DMS79 (cell line): ENCODE measurements at places on chromosomes 5 and 9.

DNA sequence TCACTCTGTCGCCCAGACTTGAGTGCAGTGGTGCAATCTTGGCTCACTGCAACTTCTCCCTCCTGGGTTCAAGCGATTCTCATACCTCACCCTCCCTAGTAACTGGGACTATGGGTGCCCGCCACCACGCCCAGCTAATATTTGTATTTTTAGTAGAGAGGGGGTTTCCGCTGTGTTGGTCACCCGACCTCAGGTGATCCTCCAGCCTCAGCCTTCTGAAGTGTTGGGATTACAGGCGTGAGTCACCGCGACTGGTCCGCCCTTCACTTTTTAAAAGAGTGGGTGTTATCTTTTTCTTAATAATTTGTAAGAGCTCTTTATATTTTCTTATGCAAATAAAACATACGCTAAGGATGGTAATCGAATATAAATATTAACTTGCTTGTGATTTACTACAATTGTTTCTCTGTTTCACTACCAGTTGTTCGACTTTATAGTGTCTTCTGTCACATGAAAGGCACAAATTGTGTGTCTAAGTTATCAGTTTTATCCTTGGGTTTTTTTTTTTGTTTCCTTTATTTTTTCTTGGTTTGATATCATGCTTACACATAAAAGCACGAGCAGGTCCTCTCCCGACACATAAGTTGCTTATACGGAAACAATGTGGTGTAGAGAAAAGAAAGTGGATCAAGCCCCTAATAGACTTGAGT, 1.9 kb upstream of the GPBP1 start:
- DNase-seq = no peak

GRCh38 chr9:129145841-129146292, 32.2 kb downstream of the IER5L start:
- DNase-seq = no peak

- no peak for DNase-seq
These were observed 64.1 kb downstream of the SLCO4C1 start for GRCh38 chr5:102231693-102232619.

- DNase-seq = peak; percentile 1
These were observed 372.0 kb upstream of the KIF2A start for GRCh38 chr5:61933787-61934626.

DNA sequence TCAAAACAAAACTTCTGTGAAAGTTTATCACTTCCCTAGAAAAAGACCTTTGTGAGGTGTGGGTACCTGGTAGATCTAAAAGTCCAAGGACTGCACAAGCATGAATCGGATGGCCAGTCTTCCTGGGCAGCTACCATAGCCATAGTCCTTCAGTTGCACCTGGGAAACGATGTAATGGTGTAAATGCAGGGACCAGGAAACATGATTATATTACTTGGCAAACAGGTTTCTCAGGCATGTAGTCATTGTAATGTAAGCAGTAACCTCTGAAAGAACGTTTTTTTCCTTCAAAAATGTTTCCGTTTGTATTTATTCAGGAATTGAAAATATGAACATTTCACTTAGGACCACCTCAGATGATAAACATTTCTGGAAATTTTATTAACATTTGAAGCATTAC, 433.4 kb downstream of the DTWD2 start:
- no peak for DNase-seq

DNA sequence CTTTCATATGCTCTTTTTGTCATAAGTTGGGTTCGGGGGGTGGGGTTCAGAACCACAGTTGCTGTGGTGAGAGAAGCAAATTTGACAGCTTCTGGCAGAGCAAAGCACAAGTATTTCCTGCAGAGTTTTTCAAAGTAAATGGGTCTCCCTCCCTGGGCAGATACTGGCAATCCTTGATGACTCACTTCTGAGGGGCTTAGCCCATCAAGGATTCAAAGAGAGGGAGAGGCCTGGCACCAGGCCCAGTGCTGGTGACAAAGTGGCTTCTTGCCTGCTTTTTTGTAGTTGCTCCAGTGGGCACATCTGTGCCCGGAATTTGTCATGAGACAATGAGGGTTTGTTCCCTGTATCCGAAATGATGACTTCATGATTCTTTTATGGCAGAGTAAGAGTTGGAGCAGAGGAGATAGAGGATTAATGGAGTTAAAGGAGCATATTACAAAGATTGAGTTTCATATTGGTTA, 46.6 kb upstream of the TNC start:
- peak; percentile 73 for DNase-seq

DNA sequence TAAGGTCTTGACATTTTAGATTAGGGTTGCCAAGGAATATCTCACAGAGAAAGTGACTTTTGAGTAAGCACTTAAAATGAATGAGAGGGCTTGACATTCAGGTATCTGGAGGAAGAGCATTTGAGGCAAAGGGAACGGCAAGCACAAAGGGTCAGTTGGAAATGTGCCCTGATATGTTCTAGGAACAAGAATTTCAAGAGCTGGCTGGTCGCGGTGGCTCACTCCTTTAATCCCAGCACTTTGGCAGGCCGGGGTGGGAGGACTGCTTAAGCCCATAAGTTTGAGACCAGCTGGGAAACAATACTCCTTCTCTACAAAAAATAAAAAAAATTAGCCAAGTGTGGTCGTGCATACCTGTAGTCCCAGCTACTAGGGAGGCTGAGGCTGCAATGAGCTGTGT, 16.5 kb downstream of the KIAA1958 start:
- DNase-seq = peak; percentile 5

DNA sequence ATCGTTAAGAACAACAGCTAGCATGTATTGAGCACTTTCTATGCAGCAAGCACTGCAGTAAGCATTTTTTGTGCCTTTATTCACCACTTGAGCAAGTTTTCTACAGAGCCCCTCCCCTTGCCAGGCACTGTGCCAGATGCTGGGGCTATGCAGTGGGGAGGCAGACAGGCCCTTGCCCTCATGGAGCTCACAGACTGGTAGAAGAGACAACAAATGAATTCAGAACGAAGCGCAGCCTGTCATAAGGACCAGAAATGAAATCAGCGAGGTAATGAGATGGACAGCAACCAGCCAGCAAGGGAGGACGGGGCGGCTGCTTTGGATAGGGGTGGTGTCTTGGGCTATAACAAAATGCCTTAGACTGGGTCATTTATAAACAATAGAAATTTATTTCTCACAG, 68.8 kb downstream of the C9orf50 start:
- DNase-seq = no peak

DNA sequence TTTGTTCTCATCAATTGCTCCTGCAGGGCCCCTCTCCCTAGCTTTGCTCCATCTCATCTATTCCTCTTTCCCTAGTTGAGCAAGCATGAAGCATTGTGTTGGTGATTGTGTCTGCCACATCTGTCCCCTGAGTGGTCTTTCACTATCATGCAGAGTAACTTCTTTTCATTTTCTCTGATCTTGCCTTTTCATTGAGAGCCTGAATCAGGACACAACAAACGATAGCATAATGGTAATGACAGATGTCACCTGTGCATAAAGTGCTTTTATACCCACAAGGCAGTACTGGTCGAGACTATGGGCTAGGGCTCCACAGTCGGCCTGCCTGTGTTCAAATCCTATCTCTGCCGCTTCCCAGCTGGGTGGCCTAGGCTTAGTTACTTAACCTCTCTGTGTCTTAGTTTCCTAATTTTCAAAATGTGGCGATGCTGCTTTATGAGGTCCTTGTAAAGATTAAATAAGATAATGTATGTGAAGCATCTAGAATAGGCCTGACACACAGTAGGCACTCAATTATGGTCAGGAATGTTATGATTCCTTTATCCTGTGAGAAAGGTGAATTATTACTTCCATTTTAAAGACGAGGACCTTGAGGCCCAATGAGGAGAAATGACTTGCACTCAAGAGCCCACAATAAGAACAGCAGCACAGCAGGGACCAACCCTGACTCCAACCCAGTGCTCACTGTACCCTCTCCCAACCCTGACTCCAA, 137.1 kb upstream of the ZNF618 start:
- DNase-seq = no peak

DNA sequence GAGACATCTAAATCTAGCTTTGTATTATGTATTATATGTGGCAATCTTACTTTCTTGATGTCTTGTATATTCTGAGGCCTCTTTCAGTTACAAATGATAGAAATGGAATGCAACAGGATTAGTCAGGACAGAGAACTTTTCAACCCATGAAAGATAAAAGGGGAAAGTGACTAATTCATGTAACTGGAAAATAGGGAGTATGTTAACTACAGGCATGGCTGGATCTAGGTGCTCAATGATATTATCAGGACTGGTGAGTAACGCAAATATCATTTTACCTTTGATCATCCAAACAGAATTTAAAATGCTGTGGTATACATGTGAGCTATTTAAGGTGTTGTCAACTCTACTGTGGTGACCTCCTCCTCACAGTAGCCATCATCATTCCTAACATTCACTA, 215.7 kb upstream of the GLRA1 start:
- no peak for DNase-seq

DNA sequence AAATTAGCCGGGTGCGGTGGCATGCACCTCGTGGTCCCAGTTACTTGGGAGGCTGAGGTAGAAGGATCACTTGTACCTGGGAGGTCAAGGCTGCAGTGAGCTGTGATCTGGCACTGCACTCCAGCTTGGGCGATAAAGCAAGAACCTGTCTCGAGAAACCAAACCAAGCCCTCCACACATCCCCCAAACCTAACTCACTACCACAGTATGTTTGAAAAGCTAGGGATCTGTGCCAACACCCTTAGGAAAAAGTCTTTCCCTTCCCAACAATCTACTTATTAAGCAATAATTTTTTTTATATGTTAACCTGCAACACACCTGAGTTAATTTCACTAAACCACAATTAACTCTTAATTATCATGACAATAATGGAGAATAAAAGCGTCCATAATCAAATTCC, 2.2 kb downstream of the UBTD2 start:
- DNase-seq = no peak

GRCh38 chr9:79623799-79624721, 52.3 kb downstream of the TLE4 start:
- DNase-seq = no peak

DNA sequence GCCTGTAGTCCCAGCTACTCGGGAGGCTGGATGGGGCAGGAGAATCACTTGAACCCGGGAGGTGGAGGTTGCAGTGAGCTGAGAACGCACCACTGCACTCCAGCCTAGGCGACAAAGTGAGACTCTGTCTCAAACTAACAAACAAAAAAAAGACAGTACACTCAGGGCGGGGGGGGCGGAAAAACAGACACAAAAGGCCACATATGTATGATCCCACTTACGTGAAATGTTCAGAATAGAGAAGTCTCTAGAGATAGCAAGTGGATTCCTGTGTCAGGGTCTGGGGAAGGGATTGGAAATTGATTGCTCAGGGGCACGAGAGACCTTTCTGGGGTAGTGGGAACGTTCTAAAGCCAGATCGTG, 9.0 kb upstream of the LCN1 start:
- DNase-seq = no peak

DNA sequence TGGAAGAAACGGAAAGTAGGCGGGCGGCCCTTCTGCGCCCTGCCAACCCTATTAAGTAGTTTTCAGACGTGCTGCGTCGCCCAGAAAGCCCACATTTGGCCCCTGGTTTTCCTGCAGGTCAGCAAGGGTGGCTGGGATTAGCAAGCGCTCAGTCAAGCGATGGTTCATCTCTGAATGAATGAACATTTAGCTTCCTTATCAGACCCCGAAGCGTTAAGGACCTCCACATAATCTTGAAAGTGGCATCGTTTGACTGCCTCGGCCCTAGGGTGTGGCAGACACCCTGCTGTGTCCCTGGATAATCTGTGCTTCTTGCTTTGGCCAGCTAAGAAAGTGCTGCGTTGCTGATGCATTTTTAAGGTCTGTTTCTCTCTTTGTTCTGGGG, 684 bp downstream of the TOR1B start:
- no peak for DNase-seq

GRCh38 chr9:73613092-73613701, 461.5 kb downstream of the ANXA1 start:
- DNase-seq = no peak

DNA sequence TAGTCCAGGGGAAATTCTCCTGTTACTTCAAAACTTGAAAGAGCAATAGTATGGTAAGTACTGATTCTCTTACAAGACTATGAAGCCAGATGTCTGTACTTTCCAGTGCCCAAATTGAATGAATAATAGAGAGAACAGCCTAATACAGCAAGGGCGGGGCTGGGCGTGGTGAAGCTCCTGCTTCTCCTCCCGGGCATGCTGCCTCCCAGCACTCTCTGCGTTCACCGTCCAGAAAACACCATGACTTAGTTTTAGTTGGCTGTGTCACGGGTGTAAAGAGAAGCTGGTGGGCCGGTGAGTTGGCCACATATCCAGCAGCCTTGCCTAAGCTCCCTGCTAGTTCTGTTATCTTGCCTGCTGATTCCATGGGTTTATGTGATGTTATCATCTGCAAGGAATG, 40.7 kb upstream of the ADAMTS2 start:
- no peak for DNase-seq

GRCh38 chr5:36880761-36881160, 4.2 kb downstream of the NIPBL start:
- DNase-seq = no peak

GRCh38 chr9:81456431-81457006, 232.8 kb downstream of the TLE1 start:
- no peak for DNase-seq

GRCh38 chr5:168691891-168692290, 112.7 kb upstream of the PANK3 start:
- no peak for DNase-seq

GRCh38 chr9:92055624-92056023, 59.6 kb downstream of the SPTLC1 start:
- no peak for DNase-seq

DNA sequence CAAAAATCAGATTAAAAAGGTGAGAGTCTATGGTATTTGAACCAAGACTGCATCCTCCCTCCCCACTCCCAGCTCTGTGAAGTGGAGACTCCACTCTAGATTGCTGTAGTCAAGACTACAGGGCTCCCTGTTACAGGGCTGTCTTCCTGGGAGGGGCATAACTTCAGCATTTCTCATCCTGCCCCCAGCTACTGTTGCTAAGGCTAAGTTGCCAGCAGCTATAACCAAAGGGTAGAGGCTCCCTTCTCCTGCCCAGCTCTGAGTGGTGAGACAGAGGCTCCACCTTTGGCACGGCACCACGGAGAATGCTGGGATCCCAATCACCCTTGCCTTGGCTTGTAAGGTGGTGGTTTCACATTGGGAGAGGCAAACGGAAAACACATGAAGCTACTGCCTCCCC, 39.2 kb upstream of the GCNT4 start:
- DNase-seq = no peak

- no peak for DNase-seq
These were observed 50.3 kb upstream of the AFAP1L1 start for GRCh38 chr5:149221326-149221725.
